ENCODE measurements at places on chromosomes 2 and 18. TPM values are rescaled to one million over a fixed set of nuclear protein-coding genes. Genes with fewer than 3 reads are reported as not detected.

Gene FSHR
- total RNA-seq = not detected

Gene TUBA4B
- total RNA-seq = 0.28 TPM

Gene LBX2
- 3.0 TPM for total RNA-seq

Gene PTH2R
- not detected for total RNA-seq

Gene IL1RN
- 0.13 TPM for total RNA-seq

Gene HPCAL1
- total RNA-seq = 259 TPM

Gene C2orf15
- 1.0 TPM for total RNA-seq

Gene NAT8
- total RNA-seq = not detected

Gene C1QL2
- total RNA-seq = 0.53 TPM

Gene ACOXL
- total RNA-seq = not detected

Gene ANKRD44
- total RNA-seq = 3.0 TPM

Gene IL1B
- total RNA-seq = 0.15 TPM

Gene CCL20
- 4.2 TPM for total RNA-seq

Gene MPP4
- total RNA-seq = 0.10 TPM

Gene TTC39C
- 17.2 TPM for total RNA-seq

Gene REG3G
- not detected for total RNA-seq

Gene GALNT1
- 68.3 TPM for total RNA-seq

Gene EIF4E2
- total RNA-seq = 83.5 TPM
